ENCODE measurements at places on chromosomes 13 and 19.
A peak's percentile ranks its signal among the peaks of the same experiment; 100 is the strongest.

DNA sequence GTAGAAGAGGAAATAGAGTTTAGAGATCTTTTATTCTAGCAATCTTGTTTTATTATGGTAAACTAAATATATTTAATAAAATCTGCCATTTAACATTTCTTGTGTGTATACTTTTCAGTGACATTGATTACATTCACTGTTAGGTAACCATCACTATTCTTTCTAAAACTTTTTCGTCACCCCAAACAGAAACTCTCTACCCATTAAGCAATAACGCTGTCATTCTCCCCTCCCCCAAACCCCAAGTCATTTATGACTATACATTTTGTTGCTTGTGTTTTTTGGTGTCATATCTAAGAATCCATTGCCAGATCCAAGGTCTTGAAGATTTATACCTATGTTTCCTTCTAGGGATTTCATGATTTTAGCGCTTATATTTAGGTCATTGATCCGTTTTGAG lies 10.6 kb downstream of the URI1 start:
- DNase-seq: no peak

DNA sequence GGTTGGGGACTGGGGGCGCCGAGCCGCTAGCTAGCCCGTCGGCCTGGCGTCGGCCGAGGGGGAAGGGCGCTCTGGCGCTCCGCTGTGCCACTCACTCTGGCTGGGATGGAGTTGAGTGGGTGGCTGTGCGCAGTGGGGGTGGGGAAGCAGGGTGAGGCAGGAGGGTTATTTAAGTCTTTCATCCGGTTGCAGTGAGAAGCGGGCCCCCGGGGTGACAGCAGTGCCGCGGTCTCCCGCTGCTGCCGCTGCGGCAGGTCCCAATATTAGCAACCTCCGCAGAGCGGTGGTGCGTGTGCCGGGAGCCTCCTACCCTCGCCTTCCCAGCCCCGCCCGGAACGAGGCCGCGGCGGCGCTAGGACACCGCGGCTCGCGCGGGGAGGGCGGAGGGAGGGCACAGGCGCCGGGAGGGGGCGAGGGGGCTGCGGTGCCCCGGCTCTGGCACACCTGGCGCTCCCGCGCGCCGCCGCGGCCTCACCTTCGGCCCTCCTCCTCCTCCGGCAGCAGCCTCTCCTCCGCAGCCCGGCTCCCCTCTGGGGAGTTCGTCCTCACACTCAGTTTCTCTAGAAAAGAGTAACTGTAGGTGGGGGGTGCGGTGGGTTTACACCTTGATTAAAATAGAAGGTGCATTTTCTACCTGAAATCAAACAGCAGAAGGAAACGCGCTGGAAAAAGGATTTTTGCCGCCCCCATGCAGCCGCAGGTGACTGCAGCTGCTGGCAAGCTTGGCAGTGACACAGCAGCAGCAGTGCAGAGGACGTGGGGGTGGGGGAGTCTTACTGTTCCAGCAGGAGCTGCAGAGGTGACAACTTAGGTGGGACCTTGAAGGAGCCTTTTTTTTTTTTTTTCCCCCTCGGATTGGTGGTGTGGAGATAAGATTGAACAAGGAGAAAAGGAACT lies 4.5 kb downstream of the FGF9 start:
- DNase-seq: peak; percentile 58

DNA sequence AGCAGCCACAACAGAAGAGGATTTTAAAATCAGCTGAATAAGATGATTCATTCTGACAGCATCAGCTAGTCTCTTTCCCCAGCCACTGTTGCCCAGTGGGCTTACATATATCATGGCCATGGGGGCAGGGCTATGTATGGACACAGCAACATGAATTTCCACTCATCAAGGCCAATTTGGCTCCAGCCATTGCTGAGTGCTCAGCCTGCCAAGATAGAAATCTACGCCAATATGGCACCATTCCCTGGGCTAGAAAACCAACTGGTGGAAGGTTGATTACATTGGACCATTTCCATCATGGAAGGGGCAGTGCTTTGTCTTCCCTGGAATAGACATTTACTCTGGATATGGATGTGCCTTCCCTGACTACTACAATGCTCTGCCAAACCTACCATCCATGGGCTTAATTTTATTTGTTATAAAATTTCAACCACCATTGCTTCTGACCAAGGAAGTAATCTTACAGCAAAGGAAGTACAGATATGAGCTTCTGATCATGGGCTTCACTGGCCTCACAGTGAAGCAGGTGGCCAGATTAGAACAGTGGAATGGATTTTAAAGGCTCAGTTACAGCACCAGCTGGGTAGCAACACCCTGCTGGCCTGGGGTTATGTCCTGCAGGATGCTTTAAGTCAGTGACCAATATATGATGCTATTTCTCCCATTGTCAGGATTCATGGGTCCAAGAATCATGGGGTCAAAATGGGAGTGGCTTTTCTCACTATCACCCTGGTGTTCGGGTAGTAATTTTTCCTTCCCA lies 9.8 kb upstream of the ALOX5AP start:
- no peak for DNase-seq

- DNase-seq: no peak
These were observed 3.5 kb downstream of the FOSB start for GRCh38 chr19:45471111-45471930.

DNA sequence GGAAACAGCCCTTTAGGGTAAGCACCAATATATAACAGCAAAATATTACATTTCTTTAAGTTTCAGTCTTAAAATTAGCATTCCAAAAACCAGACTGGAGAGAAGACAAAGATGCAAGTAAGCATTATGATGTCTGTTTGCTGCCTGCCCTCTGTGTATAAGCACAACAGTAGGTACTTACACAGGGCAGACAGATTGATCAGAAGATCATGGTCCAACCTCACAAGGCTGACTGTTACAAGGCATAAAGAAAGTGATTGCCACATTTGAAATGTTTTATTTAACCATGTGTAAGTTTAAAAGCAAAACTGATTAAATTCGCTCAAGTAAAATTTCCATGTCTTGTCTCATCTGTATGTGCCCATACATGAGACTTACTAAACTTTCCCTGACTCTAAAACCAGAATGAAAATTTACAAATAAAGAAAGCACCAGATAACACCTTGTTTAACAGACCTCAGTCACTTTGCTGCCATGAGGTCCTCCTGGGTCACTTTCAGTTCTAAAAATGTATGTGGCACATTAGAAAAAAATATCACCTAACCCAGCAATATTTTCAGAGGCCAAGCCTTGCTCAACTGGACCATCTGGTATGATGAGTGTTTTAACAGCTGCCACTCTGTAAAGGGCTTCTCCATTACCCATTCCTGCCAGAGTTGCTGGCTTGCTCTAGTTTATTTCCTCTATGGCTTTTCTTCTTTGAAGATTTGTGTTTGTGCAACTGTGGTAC lies 297.0 kb downstream of the RBM26 start:
- DNase-seq: no peak

- peak; percentile 4 for DNase-seq
These were observed 1258.6 kb downstream of the PCDH9 start for GRCh38 chr13:65971541-65971940.

GRCh38 chr13:99431927-99432608 lies 69.2 kb upstream of the TM9SF2 start:
- DNase-seq: no peak

DNA sequence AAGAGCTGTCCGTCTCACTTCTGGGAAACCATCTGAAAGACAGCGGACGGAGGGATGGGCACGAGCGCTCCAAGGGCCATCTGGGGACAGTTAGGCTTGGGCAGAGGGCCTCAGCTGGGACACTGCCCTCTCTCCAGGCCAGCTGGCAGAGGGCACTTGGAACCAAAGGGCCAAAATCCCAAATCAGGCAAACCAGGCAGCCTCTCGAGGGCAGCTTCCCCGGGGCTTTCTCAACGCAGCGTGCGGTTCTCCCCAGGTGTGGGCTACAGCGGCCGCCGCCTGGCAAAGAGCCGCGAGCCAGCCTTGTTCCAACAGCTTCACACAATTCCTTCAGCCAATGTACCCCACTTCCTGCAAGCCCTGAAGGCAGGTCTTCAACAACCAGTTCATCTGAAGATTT lies 5.0 kb downstream of the MLLT1 start:
- DNase-seq: peak; percentile 18

GRCh38 chr13:93406136-93406535 lies 179.5 kb downstream of the GPC6 start:
- no peak for DNase-seq

DNA sequence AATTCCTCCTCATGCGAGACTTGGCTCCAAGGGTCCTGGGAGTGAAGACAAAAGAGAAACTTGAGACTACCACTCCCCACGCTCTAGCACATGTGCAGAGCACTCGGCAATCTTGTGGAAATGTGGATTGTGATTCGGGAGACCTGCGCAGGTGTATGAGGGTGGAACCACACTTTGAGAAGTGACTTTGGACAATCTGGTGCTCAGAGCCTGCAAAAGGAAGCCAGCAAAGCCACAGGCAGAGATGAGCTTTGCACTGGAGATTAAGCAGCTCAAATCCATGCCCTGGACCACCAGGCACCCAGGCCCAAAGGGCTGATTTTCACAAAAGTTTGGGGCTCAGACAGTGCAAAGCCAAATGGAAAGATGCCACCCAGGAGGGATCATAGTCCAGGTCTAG lies 162.5 kb upstream of the TSHZ3 start:
- no peak for DNase-seq

- DNase-seq: no peak
These were observed 5.5 kb upstream of the RLN3 start for GRCh38 chr19:14022469-14022868.

Measured in caudate nucleus (tissue), 63 donors.